Stimulated activated CD8-positive, alpha-beta memory T cell treated with anti-CD3 and anti-CD28 coated beads, Interleukin-2, amount 100 ng/mL, for 48 hours (primary cell): ENCODE measurements at places on chromosomes 1 and 21.
A peak's percentile ranks its signal among the peaks of the same experiment; 100 is the strongest.

- DNase-seq: no peak
Measured at GRCh38 chr1:64597113-64597512, 127.2 kb downstream of the CACHD1 start.

GRCh38 chr1:117674521-117675400 is 68.9 kb downstream of the TENT5C start:
- no peak for DNase-seq

DNA sequence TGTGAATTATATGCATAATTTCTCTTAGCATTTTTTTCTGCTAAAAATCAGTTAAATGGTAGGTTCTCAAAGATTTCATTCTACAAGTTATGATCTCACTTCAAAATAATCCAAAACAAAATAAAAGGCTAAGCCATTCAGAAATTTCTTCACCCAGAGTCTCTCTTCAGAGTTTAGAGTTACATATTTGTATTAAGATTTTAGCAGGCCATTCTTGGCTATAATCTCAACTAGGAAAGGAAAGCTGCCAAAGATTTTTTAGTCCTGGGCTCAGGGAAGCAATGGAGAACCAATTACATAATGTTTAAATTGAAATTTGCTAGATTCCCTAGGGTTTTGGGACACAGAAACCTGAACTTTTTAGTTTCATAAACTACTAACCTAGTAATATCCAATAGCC is 245.0 kb downstream of the USH2A start:
- no peak for DNase-seq

DNA sequence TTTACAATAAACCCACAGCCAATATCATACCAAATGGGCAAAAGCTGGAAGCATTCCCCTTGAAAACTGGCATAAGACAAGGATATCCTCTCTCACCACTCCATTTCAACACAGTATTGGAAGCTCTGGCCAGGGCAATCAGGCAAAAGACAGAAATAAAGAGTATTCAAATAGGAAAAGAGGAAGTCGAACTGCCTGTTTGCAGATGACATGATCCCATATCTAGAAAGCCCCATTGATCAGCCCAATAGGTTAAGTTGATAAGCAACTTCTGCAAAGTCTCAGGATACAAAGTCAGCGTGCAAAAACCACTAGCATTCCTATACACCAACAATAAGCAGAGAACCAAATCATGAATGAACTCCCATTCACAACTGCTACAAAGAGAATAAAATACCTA is 235.5 kb downstream of the DPYD start:
- no peak for DNase-seq

GRCh38 chr1:201515062-201515750 is 8.3 kb upstream of the CSRP1 start:
- no peak for DNase-seq

- no peak for DNase-seq
Measured at GRCh38 chr1:201020040-201020591, 3.4 kb downstream of the KIF21B start.

DNA sequence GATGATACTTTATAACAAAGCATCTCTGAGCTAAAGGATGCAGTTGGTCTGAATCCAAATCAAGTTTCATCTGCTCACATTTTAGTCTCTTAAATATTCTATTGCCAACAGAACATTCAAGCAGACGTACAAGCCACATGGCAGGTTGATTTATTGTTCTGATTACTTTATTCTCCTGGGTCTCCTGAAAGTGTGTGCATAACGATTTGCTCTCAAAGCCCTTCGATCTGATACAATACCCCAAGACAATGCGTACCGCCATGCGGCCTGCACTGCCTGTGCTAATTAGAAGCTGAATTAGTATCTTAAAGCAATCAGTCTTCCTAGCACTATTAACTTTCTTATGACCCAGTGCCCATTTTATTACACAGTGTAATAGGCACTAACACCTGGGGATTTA is 56.9 kb downstream of the FHAD1 start:
- no peak for DNase-seq

DNA sequence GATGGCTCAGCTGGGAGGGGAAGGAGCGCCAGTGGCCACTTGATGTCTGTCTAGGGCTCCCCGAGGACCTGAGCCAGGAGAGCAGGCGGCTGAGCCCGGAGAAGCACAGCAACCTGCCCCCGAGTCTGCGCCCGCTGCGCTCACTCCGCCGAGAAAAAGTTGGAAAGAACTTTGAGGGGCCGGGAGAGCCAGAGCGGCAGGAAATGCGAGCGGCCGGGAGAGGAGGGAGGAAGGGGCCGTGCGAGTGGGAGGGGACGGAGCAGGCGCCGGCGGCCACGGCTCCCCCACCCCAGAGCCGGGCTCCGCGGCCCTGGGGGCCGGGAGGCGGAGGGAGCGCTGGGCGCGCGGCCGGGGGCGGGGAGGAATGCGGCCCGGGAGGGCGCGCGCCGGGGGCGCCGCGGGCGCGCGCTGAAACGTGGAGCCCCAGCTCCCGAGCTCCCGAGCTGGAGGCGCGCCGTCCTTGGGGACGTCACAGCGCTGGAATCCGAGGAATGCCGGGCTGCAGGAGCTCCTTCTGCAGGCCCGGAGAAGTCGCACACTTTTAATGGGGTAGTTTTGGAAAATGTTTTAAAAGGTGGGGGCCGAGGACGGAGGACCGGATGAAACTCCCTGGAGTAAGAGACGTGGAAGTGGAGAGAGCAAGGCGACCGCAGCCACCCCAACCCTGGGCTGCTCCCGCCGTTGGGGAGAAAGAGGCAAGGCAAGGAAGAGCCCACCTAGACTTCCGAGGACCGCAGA is at the start of gene PTPN14:
PTPN14 (minus strand) TSS at position 167 of the 738 bp plus-strand sequence. CDS start 86,799 bp downstream, outside the sequence.
- no peak for DNase-seq

DNA sequence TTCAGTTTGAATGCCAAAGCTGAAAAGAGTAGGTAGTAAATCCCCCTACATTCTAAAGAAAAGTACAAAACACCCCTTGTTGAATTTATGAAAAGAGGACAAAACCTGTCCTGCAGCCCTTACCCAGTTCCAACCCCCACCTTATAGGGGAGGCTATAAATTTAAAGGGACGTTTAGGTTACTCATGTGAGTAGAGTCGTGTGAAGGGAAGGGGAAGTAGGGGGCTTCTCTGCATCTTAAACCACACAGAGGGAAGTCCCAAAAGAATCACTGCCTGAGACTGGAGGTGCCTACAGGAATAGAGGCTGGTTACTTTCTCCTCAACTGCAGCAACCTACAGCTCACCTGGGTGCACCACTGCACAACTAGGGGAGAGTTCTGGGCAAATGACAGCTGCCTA is 36.7 kb upstream of the KIRREL1 start:
- DNase-seq: no peak

GRCh38 chr1:177780096-177780700 is 189.7 kb downstream of the SEC16B start:
- no peak for DNase-seq

- DNase-seq: no peak
Measured at GRCh38 chr1:10575616-10576015, 100.9 kb downstream of the PEX14 start.

DNA sequence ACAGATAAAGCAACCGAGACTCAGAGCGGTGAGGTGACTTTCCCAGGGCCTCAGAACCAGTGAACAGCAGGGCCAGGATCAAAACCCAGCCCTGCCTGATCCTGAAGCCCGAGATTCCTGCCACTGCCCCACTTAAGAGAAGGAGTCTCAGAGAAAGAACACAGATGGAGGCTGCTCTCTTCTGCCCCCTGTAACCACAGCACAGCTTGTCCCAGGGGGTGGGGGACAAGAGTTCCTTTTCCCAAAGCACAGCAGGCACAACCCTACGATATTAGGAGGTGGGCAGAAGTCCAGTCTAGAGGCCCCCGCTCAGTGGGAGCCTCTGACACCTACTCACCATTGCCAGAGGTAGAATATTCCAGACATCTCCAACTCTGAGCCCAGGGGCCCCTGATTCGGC is 24.0 kb upstream of the VWA5B1 start:
- no peak for DNase-seq

DNA sequence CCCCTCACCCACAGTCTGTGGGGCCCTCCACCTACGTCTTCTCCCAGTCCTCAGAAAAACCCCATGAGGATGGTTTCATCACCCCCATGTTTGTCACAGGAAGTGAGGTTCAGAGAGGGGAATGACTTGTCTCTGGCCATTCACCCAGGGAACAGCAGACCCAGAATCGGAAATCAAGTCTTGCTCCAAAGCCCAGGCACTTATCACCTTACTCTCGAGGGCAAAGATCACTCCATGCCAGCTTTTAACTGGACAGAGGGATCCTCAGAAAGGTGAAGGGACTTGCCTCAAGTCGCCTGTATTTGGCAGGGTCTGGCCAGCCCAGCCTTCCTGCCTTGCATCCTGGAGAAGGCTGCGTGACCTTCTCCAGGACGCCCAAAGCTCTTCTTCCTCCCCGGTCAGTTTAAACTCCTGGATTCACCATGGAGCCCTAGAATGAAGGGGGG is 57.9 kb upstream of the SSBP3 start:
- DNase-seq: peak; percentile 20

GRCh38 chr1:82143108-82143833 is 342.5 kb downstream of the ADGRL2 start:
- no peak for DNase-seq

DNA sequence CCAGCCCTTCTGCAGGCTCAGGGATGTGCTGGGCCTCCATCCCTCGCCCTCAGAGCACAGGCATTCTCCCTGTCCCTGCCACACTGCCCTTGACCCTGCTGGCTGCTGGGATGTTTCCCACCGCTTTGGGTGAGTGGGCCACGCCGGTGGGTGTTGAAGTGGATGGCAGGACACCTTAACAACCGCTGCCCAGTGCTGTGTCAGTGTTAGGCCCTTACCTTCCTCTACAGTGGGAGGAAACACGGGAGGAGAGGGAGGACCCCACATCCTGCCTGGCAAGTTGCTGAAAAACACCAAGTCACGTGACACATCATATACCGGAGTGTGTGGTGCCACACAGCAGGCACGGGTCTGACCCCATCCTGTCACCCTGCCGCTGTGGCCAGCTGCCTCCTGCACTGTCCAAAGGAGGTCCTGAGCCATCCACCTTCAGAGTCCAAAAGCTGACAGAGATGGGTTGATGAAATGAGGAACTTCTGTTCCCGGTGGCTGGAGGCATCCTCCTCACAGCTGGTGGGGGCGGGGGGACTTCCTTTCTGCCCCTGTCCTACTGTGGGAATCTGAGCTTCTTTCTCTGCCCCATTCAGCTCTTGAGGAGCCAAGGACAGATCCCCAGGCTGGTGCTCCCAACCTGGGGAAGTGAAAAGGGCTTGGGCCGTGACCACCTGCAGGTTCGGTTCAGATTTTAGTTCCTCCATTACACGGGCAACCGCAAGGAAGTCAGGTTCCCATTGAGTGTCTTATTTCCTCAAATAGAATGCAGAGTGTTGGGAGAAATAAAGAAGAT is 3.2 kb upstream of the THEMIS2 start:
- peak; percentile 27 for DNase-seq
